ENCODE measurements at places on chromosomes 1 and 21. TPM values are rescaled to one million over a fixed set of nuclear protein-coding genes. Genes with fewer than 3 reads are reported as not detected.

Gene UTS2
- not detected for total RNA-seq

Gene OR10Z1
- total RNA-seq = not detected

Gene SAMD13
- total RNA-seq = 10.8 TPM

Gene OR2W3
- total RNA-seq = 0.80 TPM

Gene MEX3A
- not detected for total RNA-seq

Gene KRTAP11-1
- not detected for total RNA-seq

Gene ST6GALNAC3
- total RNA-seq = 3.3 TPM

Gene A3GALT2
- total RNA-seq = not detected

Gene SPATA1
- 0.35 TPM for total RNA-seq

Gene SLAMF7
- total RNA-seq = not detected

Gene HES4
- total RNA-seq = 8.1 TPM

Gene OR2L3
- not detected for total RNA-seq

Gene CFAP57
- total RNA-seq = 0.10 TPM

Gene TSPEAR
- total RNA-seq = not detected

Gene CEPT1
- 9.3 TPM for total RNA-seq

Gene MROH9
- total RNA-seq = not detected

Gene RAB7B
- total RNA-seq = not detected

Gene RORC
- total RNA-seq = 155 TPM

Gene PAPPA2
- not detected for total RNA-seq

Gene LINGO4
- 7.8 TPM for total RNA-seq
